ENCODE measurements at places on chromosomes 2 and 18.

GRCh38 chr2:98835831-98836385, 100.1 kb downstream of the CRACDL start:
- DNase-seq = no peak

DNA sequence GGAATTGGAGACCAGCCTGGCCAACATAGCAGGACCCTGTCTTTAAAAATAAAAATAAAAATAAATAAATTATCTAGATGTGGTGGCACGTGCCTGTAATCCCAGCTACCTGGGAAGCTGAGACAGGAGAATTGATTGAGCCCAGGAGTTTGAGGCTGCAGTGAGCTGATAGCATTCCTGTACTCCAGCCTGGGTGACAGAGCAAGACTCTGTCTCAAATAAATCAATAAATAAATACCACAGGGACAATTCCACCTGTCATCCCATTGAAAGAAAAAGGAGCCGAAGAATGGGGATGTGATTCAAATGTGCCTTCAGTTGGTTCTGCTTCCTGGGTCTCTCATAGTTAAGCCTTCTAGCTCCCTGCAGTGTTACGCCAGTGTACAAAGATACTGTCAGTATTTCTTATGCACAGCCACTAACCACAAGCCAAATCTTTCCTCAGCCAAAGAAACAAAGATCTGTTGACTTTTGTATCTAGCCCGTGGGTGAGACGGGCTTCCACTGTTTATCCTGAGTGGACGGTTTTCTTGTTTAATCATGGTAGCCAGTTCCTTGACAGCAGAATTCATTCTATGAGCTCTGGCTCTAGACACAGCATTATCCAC, 12.6 kb downstream of the LGALSL start:
- no peak for DNase-seq

DNA sequence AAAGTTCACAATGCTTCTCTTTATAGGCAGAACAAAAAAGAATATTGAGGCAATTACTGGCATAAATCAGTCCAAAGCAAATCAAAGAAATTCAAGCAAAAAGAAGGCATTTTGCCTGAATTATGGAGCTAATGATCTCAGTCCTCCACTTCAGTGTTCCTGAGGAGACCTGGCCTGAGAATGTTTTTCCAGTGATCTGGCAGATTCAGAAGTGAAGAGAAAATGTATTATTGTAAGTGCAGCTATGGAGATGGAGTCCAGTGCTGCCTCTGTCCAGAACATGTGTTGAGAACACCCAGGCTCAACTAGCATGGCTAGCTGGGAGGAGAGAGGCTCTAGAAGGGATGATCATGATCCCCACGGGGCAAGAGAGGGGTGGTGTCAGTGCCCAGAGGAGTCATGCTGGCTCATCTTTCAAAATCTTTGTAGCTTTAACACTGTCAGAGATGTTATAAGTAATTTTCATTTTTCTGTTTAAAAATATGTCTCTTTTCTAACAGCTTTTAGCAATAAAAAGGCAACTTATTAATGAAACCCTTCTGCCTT, 367.0 kb upstream of the RAB12 start:
- DNase-seq = no peak

- no peak for DNase-seq
Observed at GRCh38 chr2:149020432-149020851, 18.1 kb upstream of the LYPD6B start.

DNA sequence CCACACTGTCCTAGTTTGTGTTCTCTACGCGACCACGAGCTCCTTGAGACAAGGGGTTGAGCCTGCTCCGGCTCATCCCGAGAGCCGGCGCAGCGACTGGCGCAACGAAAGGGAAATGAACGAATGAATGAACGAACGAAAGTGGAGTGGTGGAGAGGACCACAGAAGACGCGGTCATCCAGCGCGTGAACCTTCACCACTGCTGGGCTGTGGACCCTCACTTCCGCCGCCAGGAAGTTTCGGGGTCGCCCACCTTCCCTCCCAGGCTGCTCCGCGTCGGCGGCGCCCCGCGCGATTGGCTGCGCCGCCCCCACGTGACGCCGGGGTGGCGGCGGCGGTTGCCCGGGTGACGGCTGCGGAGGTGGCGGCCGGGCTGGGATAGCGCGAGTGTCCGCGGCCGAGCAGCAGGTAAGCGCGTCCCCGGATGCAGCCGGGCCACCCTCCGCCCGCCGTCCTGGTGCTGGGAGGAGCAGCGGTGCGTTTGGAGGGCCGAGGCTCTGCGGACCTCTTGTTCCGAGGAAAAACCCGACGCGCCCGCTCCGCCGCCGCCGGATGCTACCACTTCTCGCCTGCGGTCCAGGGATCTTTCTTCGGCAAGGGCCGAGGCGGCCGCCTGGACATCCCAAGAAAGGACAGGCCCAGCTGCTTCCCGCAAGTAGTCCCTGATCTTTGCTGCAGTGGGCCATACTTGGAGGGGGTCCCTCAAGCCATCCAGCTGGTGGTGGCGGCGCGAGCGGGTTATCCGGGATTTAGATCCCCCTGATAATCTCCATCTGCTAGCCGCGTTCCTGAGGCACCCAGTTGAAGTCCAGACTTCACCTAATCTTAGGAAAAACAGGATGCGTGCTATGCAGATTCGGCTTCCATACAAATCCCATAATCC, at the start of gene ARMC9:
ARMC9 (plus strand) TSS at position 341 of the 883 bp plus-strand sequence. CDS start 7,608 bp downstream, outside the sequence.
- peak; percentile 76 for DNase-seq

- no peak for DNase-seq
Observed at GRCh38 chr2:217654168-217654567, 348.6 kb downstream of the TNS1 start.

GRCh38 chr2:189412330-189412953, 28.8 kb upstream of the WDR75 start:
- peak; percentile 12 for DNase-seq

GRCh38 chr2:216188956-216189355, 79.8 kb downstream of the XRCC5 start:
- DNase-seq = no peak

GRCh38 chr18:12659904-12660605, 2.1 kb upstream of the SPIRE1 start:
- DNase-seq = peak; percentile 58

DNA sequence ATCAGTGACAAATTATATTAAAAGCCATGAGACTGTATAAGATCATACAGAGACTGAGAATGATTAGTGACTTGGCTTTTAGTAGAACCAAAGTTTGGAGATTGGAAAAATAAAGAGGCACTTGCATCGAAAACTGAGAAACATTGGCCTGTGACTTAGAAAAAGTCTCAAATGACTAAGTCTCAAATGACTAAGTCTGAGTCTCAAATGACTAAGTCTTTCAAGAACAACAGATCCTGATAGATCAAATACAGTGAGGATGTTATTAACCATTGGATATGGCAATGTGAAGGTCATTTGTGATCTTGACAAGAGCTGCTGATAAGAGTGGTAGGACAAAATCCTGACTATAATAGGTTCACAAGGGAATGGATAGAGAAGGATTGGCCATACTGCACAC, 135.5 kb upstream of the FANCL start:
- DNase-seq = no peak

DNA sequence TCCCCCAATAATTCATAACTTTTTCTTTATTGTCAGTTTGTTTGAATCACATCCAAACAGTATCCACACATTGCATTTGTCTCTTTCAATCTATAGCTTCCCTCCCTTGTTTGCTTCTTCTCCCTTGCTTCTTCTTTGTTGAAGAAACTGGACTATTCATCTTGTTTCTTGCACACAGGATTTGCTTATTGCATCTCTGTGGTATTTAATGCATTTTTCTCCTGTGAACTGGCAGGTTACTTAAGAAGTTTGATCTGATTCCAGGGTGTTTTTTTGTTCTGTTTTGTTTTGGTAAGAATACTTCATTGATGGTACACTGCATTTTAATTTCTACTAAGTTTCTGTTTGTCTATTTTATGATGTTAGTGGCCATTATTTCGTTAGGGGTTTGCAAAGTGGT, 166.8 kb downstream of the CAMKMT start:
- DNase-seq = no peak

DNA sequence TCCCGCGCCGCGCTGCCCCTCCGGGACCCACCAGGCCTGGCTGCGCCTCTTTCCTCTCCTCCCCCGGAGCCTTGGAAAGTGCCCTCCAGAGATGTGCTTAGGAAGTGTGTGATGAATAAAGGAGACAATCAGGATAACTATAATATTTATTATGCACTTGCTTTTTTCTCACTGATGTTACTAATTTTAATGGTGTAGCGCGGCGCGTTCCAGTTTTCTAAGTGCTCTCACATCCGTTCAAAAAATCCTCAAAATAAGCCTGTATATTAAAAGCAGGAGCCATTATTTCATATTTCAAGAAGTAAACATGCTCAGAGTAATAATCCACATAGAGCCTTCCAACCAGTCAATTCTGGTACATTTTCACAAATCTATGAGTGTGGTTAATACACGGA, 941 bp upstream of the MPPE1 start:
- DNase-seq = no peak

GRCh38 chr2:126817172-126817571, 81.5 kb upstream of the TEX51 start:
- DNase-seq = no peak

DNA sequence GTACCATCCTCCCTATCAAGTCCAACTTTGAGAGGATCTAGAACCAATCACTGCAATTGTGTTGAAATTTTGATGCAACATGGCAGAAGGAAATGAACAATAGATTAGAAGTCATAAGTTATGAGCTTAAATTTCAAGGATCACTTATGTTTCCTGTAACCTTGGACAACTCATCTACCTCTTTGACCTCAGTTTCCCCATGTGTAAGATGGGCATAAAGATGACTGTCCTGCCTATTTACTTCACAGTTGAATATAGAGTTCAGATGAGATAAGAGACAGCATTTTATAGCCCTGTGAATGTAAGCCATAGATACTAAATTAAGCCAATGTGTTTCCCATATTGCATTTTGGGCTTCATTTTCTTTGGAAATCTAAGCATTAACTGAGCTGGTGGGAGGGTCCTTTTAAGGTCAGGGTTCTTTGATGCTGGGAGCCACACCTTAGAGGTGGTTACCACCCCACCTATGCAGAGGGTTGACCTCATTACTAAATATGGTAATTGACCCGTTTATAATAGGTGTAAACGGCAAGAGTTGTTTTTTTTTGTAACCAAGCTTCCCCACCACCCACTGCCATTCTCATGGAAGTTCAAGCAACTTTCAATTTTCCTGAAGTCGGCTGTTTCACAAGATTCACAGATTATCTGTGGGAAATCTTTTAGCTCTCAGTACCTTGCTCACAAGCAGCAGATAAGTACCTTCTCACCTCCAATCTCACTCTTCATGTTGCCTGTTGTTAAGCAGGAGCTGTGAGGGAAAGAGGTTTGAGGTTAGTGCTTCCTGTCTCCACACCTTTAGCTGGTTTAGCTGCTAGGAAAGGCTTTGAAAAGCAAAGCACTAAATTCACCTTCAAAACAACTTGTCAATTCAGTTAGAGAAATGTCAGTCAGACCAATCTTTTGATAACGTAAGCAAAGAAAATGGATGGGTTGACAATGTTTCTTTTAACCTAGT, 13.3 kb downstream of the CD28 start:
- no peak for DNase-seq

GRCh38 chr18:24762511-24762910, 302.1 kb downstream of the HRH4 start:
- no peak for DNase-seq

- DNase-seq = peak; percentile 50
Observed at GRCh38 chr2:149100739-149101699, 62.5 kb downstream of the LYPD6B start.

Measured in body of pancreas (tissue), 4 donors.